GM23338 (cell line): ENCODE measurements at places on chromosomes 11 and 22. TPM values are rescaled to one million over a fixed set of nuclear protein-coding genes. Genes with fewer than 3 reads are reported as not detected.

Gene MS4A3
- total RNA-seq, result not detected in 2 replicates

Gene TP53AIP1
- total RNA-seq, result 0.07 TPM in 1 of 2 replicates, not detected in the other

Gene PGA5
- total RNA-seq, result 0.12 and 0.52 TPM in 2 replicates

Gene GAL
- 80.9 and 82.8 TPM in 2 replicates for total RNA-seq

Gene PCF11
- total RNA-seq, result 44.2 and 47.0 TPM in 2 replicates

Gene PRRG4
- total RNA-seq, result 1.9 and 2.2 TPM in 2 replicates
